ENCODE measurements at places on chromosomes 4 and X.

GRCh38 chr4:86837691-86838503, 11.3 kb downstream of the SLC10A6 start:
- DNase-seq = no peak

- no peak for DNase-seq
Observed at GRCh38 chrX:154967603-154968002, 54.9 kb downstream of the F8 start.

DNA sequence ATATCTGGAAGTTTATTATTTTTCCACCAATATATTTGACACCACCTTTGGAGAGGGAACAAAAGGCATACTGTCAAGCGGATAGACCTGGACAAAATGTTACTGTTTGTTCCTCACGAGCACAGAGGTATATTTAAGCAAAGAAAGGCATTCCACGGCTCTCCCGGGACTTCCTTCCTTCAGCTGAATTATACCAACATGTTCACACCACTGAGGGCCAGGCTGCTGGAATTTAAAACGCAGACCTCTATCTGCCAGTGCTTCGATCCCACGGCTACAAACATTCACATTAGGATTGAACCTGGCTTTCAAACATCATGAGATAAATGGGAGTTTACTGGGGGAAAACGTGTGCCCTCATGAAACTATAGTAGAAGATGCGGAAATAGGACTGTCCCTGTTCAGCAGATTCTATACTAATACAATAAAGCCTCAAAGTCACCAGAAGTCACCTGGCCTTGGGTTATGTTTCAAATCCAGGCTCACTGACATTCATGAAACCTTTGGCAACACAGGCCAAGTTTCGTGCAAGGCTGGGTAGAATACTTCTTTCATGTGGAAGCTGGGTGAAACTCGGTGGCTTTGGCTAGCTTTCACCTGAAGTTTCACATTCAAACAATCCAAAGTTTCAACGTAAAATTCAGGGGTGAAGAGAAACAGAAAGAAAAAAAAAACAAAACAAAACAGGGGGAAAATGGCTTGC, 39.5 kb downstream of the SORBS2 start:
- no peak for DNase-seq

GRCh38 chrX:72676465-72676864, 37.6 kb downstream of the PHKA1 start:
- DNase-seq = no peak

GRCh38 chrX:38651625-38652601, 90.6 kb downstream of the TSPAN7 start:
- no peak for DNase-seq
